ENCODE measurements at places on chromosomes 5 and 9.

GRCh38 chr5:149298163-149298562 is 26.5 kb downstream of the AFAP1L1 start:
- DNase-seq, result no peak

- DNase-seq, result no peak
Observed at GRCh38 chr5:164614707-164615106, 1109.3 kb downstream of the MAT2B start.

DNA sequence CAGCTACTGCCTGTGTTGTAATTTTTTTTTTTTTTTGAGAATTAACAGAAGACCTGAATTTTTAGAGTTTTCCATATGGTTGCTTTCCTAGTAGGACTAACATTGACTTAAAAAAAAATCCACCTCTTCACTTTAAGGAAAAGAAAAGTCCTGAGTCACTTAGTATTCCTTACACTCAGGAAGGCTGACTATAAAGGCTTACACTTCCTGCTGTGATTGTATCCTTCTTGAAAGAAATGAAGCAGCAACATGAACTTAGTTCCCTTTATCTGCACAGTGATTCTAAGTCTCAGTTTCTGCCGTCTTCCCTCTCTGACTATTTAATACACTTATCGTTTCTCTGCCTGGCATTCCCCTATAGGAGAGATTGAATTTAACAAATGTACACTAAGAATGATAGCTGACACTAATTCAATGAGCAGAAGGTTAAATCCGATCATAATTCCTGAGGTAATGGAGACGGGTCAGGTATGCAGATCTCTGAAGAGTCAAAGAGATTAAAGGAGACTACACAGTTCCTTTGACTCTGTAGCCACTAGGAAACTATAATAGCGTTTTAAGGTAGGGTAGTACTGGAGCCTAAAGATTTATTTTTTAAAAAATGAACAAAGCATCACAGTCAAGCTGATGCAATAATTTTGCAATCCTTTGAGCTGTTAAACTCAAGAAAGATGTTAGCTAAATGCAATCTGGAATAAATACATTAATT is 185.1 kb upstream of the ELAVL2 start:
- DNase-seq, result no peak

- no peak for DNase-seq
Observed at GRCh38 chr5:176538230-176538988, 1.2 kb upstream of the RNF44 start.

DNA sequence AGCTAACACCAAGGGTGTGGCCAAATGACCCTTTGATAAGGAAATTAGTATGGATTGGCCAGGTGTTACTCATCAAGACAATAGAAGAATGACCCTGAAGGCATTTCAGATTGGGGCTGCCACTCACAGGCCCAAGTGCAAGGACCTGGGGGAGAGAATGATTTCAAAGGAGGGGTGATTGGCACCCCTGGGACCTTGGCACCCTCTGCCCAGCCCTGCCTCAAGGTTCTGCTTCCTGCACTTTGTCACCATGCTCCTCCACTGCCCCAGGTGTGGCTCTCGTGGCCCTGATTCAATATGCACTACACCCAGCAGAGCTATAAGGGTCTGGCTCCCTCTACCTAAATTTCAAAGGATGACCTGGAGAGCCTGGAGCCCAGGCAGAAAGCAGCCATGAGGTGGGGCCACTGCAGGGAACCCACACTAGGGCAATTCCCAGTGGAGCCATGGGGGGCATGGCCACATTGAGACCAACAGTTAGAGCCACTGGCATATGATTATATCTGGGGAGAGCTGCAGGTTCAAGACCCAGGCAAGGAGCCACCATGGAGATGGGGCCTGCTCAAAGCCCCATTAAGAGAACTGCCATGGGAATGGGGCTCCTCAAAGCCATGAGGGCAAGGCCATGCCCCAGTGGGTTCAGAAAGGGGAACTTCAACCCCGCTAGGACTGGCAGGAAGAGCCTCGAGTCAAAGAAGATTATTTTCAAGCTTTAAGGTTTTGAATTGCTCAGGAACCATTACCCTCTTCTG is 93.0 kb downstream of the CEMIP2 start:
- no peak for DNase-seq

- DNase-seq, result no peak
Observed at GRCh38 chr5:135821802-135822201, 12.7 kb upstream of the SLC25A48 start.

- no peak for DNase-seq
Observed at GRCh38 chr5:74352256-74352655, 288.3 kb downstream of the ENC1 start.

DNA sequence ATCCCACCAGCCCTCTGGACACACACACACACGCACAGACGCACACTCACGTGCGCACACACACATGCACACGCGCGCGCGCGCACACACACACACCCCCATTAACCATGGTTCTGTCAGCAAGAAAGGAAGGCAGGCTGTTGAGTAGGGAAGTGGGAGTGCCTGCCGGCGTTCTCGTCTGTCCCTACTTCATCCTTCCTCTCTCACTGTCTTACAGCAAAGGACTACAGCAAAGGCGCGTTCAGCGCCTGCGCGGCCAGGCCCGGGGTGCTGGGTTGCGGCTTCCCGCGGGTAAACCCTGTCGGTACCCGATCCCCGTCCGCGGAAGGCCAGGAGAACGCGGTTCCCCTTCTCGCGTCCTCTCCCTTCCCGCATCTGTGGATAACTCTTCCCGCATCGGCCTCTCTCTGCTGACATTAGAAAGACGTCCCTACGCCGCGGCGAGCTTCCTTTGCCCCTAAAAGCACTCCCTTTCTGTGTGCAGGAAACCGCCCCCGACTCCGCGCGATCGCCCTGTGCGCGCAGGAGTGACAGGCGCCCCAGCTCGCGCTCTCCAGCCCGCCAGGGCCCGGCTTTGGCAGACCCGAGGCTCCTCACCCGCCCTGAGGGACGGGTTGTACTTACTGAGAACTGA is 219.2 kb downstream of the AGTPBP1 start:
- peak; percentile 10 for DNase-seq

DNA sequence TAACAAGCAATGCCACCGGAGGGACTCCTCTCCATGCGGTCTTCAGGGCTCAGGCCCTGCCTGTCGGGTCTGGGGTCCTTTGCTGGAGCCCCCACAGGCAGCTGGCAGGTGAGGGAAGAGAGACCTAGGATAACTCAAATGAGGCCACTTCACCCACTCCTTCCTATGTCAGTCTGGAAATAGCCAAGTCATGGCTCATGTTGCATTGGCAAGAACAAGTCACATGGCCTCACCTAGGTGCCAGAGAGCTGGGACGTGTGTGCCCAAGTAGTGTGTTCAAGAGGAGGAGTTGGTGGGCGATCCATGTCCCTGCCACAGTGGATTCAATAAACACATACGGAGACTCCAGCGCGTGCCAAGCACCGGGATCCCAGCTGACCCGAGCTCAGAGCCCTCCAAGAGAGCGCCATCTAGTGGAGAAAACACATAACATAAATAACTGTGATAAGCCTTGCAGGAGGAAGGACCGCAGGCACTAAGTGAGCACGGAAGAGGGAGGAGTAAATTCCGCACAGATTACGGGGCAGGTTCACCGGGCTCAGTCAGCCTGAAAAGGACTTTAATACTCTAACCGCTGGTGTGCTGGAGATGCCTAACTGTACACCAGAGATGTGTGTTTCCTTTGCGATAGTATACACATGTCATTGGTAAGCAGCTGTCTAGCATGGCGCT is 580.8 kb downstream of the CCDC171 start:
- DNase-seq, result peak; percentile 76

DNA sequence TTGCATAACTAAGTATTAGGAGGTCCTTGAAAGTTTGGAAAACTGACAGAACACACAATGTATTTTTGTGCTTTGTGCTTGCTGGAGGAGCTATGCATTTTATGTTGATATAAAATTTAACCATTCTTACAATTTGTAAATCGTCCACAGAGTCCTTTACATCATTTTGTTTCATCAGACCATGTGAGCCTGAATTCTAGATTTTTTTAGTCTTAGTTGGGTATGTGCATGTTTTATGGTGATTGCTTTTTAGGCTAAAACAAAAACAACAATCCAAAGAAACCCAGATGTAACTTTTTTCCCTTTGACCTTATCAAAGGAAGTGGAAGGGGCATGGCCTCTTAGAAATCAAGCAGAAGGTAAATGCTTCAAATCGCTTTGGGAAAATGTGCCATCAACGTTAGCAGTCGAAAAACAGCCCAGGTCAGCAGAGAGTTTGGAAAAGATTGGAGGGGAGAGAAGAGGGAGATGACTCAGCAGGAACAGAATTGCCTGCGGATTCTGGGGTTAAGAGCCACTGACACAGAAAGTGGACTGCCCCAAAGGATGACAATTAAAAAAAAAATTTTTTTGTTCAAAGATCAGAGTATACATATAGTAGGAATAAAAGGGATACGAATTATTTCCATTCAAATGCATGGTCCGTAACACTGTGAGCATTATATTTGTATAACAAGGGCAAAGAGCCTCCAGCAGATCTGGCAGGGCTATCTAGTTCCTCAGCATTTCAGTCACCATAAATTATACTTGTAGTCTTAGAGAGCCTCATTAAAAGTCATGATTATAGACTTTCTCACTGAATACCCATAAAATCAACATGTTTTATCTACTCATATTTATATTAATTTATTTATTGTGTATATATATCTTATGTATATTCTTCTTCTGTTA is 253.5 kb upstream of the HAPLN1 start:
- DNase-seq, result no peak

- no peak for DNase-seq
Observed at GRCh38 chr5:74074111-74074510, 448.1 kb downstream of the ARHGEF28 start.

DNA sequence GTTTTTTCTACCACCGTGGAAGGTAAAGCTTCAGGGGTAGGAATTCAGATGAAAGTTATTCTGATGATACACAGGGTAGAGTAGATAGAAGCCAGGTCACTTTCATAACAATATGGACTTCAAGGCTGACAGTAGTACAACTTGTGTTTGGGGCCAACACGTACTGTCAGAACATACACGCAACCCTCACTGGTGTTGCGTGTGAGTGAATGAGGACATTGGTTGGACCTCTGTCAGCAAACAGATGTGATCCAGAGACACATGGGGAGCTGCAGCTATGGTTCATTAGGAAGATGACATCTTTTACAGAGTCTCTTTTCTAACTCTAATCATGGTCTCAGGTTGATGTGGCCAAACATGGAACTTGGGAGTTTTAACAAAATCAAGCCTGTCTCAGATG is 70.1 kb upstream of the MOCS2 start:
- no peak for DNase-seq

DNA sequence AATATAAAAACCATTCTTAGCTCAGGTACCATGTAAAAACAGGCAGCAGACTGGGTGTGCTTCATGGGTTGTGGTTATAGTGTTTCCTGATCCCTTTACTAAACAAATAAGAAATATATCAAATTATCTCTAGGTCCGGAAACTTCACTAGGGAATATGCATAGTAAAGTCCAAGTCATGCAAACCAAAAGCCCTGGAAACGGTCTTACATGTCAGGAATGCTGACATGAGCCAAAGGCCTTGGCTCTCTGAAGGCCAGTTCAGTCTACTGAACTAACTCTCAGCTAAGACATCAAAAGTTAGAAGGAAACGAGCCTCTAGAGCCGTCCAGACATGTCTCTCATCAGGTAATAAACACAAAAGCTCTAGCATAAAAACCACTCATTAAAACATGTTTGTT is 778.9 kb upstream of the ZNF608 start:
- DNase-seq, result no peak

GRCh38 chr9:81595887-81596543 is 93.3 kb downstream of the TLE1 start:
- DNase-seq, result no peak
